ENCODE measurements at places on chromosomes 7 and 10.

DNA sequence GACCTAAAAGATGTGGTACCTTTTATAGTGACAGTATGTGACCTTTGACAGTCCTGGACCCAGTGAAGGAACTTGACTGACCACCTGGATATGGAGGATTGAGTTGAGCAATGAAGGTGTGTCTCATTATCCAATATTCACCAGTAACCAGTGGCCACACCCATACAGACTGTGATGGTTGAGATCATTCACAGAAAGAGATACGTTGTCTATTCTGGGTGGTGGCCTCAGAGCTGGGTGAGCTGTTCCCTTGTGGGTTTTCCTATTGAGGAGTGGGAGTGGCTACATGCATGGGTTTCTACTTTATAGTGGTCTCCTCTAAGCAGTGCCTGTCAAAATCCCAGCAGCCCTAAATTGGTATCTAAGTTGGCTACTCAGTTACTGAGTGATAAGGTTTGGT lies 507.4 kb downstream of the SORCS3 start:
- no peak for DNase-seq

DNA sequence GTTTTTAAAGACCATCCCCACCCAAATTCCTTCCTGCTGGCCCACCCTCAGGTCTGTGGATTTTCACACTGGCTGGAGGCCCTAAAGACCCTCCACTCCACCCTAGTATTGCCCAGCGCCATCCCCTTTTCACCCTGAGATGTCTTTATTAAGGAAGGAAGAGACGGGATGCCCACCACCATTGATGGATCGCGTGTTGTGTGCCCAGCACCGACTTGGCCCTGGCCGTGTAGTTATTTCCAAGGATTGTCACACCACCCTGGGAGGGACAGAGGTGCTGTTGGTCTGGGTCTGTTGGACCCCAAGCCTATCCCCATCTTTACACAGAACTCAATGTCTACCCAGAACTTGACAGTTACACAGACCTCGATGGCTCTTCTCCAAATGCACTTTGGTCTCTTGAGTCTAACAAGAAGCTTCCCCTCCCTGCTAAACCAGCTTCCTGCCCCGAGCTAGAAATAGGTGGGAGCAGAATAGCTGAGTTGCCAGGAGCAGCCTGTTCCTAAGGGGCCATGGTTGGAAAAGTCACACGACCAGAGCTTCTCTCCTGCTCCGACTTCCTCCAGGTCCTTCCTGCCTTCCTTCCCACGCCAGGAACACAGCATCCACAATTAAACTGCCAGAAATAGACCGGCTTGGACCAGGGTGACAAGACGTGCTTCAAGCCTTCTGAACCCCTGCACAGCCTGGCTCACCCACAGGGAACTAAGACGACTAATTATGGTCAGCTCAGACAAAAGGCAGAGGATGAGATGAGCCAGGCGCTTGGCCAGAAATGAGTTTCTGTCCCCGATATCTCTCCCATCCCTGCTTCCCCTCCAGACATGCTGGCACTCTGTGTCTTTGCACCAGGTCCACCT lies 139.5 kb upstream of the CHST15 start:
- DNase-seq: no peak

DNA sequence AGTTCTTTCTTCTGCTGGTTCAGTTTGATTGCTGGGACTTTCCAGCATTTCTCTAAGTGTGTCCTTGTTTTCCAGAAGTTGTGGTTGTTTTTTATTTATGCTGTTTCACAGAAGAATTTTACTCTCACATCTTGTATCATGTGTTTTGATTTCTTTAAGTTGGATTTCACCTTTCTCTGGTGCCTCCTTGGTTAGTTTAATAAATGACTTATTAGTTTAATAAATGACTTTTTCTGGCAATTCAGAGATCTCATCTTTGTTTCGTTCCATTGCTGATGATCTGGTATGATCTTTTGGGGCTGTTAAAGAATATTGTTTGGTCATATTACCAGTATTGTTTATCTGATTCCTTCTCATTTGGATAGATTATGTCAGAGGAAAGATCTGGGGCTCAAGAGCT lies 59.8 kb upstream of the CYP2C9 start:
- no peak for DNase-seq

DNA sequence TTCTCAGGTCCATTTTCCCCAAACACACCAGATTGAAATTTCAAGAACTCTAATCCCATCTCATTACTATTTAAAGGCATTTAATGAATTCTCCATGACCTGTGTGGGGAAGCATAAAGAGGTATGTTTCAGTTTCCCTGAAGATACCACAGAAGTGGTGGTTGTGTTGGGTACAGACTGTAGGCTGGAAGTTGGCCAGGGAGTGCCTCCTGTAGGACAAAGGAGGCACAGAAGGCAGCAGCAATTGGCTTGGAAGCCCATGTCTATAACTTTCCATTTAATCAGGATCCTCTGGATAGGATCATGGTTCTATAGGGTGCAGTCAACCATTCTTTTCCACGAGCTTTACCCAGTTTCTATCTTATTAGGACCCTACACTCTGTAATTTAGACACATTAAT lies 8.6 kb upstream of the BET1 start:
- no peak for DNase-seq

GRCh38 chr10:48934672-48935501 lies 4.8 kb downstream of the LRRC18 start:
- no peak for DNase-seq

GRCh38 chr7:32200646-32201045 lies 130.4 kb upstream of the PDE1C start:
- DNase-seq: no peak

DNA sequence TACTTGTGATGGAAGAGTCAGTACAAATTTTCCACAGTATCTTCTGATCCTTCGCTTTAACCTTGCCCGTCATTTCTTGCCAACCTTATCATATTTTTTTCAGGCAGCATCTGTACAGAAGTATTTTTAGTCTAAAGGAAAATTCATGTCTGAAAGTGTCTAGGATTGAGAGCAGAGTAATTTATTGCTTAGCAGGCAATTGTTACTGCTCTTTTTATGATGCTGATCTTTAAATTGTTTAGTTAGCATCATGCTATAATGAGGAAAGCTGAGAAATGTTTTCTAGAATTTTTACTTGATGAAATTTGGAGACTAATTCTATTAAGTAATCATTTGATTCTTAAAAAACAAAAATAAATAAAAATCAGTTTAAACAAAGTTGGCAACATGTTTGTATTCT lies 20.6 kb downstream of the KAT6B start:
- no peak for DNase-seq

DNA sequence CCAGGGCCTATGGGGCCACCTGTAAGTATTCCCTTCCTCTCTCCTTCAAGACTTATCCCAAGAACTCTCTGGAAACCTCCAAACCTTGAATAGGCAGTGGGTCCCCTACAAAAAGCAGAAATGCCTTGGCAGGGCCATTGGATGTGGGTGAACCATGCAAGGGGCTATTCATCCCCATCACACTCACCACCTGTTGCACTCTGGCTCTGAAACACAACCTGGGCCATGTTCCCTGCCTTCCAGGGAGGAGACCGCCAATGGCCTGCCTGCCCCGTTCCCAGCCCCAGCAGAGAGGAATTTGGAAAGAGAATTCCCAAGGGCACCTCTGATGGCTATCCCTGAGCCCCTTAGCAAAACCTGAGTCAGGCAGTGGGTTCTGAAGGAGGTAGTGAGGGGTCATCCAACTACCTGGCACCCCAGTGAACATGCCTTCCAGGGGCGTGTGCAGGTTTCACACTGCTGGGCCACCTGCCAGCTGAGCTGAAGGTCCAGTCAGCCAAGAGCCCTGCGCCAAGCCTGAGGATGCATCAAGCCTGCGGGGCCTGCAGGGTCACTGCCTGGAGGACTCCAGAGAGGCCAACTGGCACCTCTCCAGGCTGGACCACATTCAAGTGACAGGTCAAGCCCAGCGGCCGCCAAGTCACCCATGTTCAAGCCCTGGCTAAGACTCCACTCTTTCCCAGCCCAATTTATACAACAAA lies 101.3 kb downstream of the COL13A1 start:
- no peak for DNase-seq

- DNase-seq: no peak
These were observed 452.6 kb upstream of the ZMIZ1 start for GRCh38 chr10:78616125-78616695.

- no peak for DNase-seq
These were observed at the start of gene HTRA1 for GRCh38 chr10:122461367-122461728. TSS of gene HTRA1 (plus strand) at chr10:122461553. CDS start at chr10:122461653, 100 bp downstream.

DNA sequence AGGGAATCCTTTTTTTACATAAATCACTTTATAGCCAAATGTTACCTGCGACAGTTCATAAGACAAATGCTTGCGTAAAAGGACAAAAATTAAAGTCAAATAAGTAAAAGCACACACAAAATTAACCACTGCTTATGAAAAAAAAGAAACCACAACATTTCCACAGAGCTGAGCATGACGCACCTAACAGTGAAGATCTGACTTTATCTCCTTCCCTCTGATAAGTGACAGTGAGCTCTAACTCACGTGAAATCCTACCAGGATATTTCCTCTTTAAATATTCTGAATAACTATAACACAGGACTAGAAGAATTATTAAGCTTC lies 225.5 kb downstream of the SFMBT2 start:
- no peak for DNase-seq

- DNase-seq: peak; percentile 15
These were observed 62.4 kb downstream of the MICU1 start for GRCh38 chr10:72563327-72563932.

- DNase-seq: no peak
These were observed 48.2 kb upstream of the SHH start for GRCh38 chr7:155860461-155860839.

- DNase-seq: no peak
These were observed 5.7 kb downstream of the ANK3 start for GRCh38 chr10:60384011-60384410.

GRCh38 chr10:20185116-20185515 lies 368.9 kb downstream of the PLXDC2 start:
- no peak for DNase-seq

GRCh38 chr10:43160921-43161255 lies 22.6 kb downstream of the CSGALNACT2 start:
- no peak for DNase-seq

GRCh38 chr10:69957241-69957885 lies 95.3 kb upstream of the MACROH2A2 start:
- DNase-seq: no peak

- no peak for DNase-seq
These were observed 483.5 kb upstream of the POT1 start for GRCh38 chr7:125412890-125413665.

DNA sequence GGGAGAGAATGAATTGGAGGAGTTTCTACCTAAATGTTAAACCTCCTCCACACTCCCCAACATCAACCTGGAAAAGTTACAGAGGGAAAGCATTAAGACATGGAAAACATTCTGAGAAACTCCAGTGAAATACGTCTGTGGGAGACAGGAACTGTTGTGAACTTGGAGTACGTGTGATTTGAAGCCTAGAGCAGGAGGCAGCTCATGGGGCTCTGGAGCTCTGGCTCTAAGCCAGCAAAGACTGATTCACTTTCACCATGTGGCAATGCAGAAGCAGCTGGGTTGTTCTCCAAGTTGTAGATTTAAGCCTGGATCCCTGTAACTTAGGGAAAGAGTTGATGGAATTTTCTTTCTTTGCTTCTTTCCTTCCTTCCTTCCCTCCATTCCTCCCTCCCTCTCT lies 503.2 kb downstream of the NRG3 start:
- no peak for DNase-seq

GRCh38 chr10:74674927-74675326 lies 151.5 kb upstream of the KAT6B start:
- no peak for DNase-seq

DNA sequence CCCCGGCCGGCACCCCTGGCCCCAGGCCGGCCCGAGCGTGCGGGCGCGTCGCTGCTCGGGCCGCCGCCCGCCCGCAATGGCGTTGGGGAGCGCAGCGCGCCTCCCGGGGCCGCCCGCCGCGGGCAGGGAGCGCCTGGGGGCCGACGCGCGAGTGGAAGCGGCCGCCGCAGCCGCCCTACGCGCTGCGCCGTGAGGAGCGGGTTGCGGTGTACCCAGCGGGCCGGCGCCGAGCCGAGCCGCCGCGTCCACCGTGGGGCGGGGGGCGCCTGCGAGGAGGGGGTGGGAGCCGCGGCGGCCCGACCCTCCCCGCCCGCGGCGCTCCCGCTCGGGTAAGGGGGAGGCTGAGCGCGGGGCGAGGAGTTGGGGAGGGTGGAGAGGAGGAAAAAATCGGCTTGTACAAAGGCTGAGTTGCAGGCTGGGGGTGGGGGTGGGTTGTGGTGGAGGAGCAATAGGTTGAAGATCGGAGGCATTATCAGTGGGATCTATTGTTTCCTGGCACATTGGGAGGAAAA lies 473 bp downstream of the PPP1R9A start:
- DNase-seq: no peak

DNA sequence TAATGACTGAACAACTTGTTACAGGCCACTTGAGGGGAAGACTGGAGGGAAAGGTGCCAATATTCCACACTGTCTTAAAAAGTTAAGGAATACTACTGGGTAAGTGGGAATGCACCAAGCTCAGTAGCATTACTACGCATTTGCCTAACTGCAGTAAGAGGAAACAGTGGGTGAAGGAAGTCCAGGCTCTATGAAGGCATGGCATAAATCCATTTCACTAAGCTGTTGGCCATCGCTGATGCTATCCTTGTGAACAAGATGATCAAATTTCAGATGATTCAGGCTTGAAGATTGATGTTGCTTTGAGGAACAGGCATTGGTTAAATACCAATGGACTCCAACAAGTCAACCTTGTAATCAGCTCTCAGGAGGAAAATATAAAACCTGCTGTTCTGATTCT lies 44.2 kb upstream of the TES start:
- DNase-seq: no peak

DNA sequence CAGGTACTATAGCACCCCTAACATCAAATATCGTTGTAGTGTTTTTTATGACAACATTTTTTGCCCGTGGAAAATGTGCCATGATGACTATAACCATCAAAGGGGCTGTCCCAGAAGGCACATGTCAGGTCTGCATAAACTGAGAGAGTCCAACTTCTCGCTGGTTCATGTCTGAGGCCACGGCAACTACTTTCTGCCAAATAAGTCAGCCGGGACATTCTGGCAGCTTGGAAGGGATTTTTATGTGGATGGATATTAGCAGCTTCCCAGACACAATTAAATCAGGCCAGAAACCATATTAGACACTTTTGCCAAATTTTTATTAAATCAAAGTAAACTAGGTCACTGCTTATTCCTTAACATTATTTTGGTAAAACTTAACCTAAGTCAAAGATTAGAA lies 477.4 kb upstream of the FZD8 start:
- DNase-seq: no peak

GRCh38 chr7:32062150-32062549 lies 8.1 kb downstream of the PDE1C start:
- no peak for DNase-seq

GRCh38 chr10:1809139-1809741 lies 71.9 kb upstream of the ADARB2 start:
- no peak for DNase-seq

GRCh38 chr10:60957667-60958221 lies 13.8 kb upstream of the RHOBTB1 start:
- DNase-seq: no peak

DNA sequence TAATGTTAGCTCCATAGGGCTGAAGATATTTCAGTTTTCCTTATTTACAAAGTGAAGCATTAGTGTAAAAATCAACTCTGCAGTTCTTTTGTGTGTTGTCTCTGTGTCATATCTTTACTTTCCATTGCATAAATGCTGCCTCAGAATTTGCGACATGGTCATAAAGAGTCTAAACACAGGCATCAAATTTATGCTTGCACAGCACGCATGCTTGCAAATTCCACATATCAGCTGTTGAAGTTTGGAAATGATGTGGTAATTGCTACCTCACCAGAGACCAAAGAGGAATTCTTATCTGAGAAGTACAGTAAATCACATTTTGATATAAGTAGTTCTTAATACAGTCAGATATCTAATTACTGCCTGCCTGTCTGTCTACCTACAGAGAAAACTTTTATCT lies 348.2 kb upstream of the GRM3 start:
- DNase-seq: no peak

GRCh38 chr7:120792091-120792860 lies 65.7 kb downstream of the TSPAN12 start:
- DNase-seq: peak; percentile 33

Data from activated T-helper 2 cell treated with anti-CD3 and anti-CD28 coated beads, Interferon-gamma antibody, Interleukin-2, Interleukin-4, amounts not matched to agents 10 μg/mL and 5 μg/mL and 100 μg/mL, durations not matched to agents 14 hours and 24 hours and 36 hours (primary cell).